ENCODE measurements at places on chromosomes 5 and 9.

DNA sequence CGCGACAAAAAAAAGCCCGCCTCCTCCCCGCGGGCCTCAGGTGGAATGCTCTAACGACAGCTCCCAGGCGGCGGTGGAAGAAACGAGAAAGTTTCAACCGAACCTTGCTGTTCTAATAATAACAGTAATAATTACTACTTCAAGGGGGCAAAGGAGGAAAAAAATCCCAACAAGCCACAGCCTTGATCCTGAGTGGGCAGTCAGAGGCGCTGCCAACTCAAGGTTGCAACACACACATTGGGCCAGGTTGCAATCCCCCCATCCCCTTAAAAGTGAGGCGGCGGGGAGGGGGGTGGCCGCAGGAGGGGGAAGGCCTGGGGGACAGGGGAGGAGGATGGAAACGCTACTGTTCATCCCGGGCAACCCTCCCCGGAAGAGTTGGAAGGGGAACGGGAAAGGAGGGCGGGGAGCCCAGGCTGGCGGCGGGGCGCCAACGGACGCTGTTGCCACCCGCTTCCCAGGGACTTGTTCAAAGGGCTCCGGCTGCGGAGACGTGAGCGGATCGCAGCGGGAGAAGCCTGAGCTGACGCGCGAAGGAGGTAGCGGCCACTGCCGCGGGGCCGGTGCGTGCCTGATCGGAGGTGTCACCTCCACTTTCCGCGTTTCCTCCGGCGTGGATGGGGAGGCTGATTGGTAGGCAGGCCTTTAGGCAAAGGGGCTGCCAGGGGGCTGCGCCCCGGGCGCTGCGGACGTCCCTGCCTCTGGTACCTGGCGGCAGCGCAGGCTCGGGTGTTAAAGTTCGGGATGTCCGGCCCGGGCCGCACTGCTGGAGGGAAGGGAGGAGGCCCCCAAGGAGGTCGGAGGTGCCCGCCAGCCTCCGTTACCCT is 647 bp downstream of the SMARCA2 start:
- peak; percentile 55 for DNase-seq

DNA sequence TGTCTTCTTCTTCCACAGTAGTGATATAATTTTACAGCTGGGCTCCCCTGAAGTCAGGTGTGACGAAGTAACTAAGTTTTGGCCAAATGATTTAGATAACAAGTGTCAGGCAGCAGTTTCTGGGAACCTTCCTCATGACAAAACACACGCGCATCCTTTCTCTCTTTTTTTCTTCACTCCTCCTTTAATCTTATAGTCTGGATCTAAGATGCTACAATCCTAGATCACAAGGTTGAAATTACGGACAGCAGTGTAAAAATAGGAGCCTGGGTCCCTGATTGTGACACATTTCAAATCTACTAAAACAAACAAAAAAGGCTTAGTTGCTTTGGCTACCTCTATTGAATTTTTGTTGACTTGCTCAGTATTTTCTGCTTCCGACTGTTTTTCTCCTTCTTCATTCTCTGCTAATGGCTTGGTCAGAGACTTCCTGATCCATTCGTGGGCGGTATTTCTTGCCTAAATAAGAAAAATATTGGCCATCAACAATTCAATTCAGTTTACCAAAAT is 36.1 kb downstream of the FAM114A2 start:
- DNase-seq = no peak

- DNase-seq = no peak
Observed at GRCh38 chr9:109031241-109031640, 17.9 kb upstream of the CTNNAL1 start.

DNA sequence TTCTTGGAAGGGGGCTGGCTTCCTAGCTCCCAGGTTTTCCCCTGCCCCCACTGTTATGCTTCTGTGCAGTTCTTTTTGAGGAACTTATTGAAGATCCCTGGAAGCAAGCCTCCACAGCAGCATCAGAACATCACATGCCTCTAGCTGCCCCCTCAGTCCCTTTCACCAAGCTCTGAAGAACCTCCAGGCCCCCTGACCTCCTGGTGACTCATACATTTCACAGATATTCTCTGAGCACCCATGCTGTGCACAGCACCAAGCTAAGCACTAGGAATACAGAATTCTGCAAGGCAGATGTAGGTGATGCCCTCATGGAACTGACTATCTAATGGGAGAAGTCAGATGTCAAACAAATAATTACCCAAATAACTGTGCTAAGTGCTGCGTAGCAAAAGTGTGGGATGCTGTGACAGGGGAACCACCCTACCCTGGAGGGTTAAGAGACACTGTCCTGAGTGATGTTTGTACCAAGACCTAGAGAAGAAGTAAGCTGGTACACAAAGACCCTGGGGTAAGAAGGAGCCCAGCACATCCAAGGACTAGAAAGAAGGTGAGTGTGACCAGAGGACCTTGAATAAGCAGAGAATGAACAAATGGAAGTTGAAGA is 213.7 kb upstream of the NR4A3 start:
- no peak for DNase-seq

DNA sequence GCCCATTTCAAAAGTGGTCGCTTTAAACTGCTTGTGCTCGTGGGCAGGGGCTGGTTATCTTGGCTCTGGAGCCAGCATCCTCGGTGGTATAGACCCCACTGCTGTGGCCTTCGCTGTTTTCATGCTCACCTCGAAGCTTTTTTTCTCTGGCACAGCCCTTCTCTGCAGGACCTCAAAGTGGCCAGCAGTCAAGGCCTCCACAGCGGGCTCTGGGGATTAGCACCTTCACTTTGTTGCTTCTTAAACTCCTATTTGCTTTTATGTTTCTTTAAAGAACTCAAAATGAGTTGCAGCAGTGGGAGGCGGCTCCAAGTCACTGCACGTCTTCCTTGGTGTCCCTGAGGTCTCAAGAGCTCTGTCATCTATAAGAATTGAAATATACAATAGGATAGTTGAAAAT is 165.1 kb downstream of the CACNA1B start:
- no peak for DNase-seq

DNA sequence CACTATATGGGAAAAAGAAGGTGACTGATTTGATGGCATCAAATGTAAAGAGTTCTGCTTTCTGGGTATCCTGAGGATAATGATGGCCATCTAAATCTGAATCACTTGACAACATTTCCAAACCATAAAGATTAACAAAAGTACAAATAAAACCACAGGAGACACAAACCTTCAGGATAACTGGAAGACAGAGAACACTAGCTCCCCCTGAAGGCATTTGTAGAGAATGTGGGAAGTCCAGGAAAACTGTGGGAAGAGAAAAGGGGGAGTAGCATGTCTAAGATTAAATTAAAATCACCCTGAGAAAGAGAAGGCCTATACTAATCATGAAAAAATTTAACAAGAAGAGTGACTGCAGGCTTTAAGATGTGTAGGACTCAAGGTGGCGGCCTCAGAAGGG is 116.2 kb downstream of the PRELID2 start:
- no peak for DNase-seq

DNA sequence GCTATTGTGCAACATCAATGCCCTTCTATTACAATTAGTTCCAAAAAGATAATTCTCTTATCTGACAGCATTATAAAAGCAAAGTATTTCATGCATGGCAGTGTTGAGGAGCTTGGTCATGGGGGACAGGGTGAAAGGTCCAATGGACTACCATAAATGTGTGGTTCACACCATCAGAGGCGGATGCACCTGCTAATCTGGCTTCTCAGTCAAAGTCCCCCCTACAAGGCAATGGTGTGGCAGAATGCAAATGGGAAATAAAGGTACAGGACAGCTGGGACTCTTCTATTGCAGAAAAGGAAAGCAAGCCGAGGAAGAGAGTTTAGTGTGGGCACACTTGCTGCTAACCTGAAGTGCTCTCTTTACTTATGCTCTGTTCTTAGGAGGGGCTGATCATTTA is 369.1 kb downstream of the NDUFS4 start:
- no peak for DNase-seq

- no peak for DNase-seq
Observed at GRCh38 chr5:115214541-115214940, 44.8 kb upstream of the TRIM36 start.

All from hippocampal formation (tissue), 2 donors.